CD4-positive, CD25-positive, alpha-beta regulatory T cell (primary cell): ENCODE measurements at places on chromosomes 2 and 18.

- no peak for DNase-seq
These were observed 8.6 kb upstream of the ARMC9 start for GRCh38 chr2:231189571-231190495.

- DNase-seq = no peak
These were observed 87.0 kb upstream of the MSH6 start for GRCh38 chr2:47695800-47696477.

DNA sequence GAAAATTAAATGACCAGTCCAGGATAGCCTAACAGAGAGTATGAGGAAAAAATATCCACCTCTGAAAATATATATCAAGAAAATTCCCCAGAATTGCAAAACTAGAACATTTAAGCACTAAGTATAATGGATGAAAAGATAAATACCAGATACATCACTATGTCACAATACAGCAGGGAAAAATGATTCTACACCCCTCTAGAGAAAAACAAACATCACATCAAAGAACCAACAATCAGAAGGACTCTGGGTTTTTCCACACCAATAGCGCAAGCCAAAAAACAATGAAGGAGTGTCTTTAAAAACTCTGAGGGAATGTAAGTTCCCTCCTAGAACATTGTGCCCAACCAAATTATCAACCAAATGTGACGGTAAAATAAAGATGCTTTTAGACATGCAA is 13.7 kb downstream of the BUB1 start:
- no peak for DNase-seq

GRCh38 chr2:42547014-42547413 is 21.4 kb upstream of the MTA3 start:
- no peak for DNase-seq

DNA sequence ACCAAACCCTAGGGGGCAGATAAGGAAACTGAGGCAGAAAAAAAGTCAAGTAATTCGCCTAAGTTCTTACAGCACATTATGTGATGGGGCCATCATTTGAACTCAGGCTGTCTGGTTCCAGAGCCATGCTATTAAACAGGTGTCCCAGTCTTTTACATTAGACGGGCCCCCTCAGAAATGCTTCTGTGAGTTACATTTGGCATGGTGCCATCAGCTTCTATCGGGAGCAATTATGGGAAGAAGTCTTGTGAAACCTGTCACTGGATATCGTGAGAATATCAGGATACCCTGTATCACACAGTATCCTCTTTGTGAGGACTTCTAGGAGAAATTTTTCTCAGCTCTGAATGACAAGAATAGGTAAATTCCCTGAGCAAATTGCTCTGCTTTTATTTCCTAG is 143.7 kb upstream of the NOSTRIN start:
- DNase-seq = no peak

- no peak for DNase-seq
These were observed 186.6 kb downstream of the MTX2 start for GRCh38 chr2:176455816-176456291.

GRCh38 chr2:86636842-86637241 is 13.2 kb upstream of the RNF103 start:
- no peak for DNase-seq
